Ureter (tissue), 1 donor: ENCODE measurements at places on chromosomes 16 and 17. TPM values are rescaled to one million over a fixed set of nuclear protein-coding genes. Genes with fewer than 3 reads are reported as not detected.
A peak's percentile ranks its signal among the peaks of the same experiment; 100 is the strongest.

DNA sequence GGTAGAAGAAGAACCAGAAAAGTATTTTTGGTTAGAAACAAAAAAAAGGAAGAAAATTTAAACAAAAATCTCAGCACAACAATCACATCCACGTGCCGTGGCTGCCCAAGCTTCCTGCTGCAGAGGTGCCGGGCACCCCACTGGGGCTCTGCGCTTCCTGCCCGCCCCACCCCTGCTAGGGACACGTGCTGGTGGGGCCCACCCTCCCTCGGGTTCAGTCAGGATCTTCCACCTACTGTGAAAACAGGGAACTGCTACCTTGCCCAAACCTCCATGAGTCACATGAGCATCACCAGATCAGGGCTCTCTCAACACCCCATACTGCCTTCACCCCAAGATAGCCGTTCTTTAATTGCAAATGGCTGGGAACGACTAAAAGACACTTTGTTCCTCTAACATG lies 24.4 kb upstream of the CYTH1 start:
- no peak for DNase-seq

- DNase-seq = peak; percentile 91
Measured at GRCh38 chr16:85491798-85492294, 121.3 kb upstream of the GSE1 start.

Gene CYB5D1
- 15.7 TPM for total RNA-seq

DNA sequence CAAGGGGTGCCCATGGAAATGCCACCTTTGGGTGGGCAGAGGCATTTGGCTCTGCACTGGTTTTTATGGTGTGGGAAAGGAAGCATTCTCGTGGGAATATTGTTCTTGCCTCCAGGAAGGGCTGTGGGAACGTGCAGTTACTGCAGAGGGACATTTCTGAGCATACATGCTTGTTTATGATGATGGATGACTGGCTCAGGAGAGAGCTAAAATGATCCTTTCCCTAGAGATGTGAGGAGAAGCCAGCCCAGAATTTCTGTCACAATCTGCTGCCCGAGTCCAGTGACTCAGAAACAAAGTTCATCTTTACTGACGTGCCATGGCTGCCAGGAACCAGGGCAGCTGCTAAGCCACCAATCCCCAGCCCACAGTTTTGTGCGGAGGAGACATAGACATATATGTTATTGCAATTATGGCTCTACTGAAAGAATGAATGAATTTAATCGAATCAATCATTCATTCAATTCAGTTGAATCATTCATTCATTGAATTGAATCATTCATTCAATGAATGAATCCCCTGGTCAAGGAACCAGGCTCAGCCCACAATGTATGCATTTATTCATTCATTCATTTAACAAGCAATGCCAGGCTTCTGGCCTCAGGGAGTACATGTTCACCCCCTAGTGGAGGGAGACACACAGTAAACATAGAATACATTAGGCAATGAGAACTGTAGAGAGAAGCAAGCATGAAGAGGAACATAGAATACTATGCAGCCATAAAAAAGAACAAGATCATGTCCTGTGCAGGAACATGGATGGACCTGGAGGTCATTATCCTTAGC lies 414.4 kb upstream of the HSBP1 start:
- DNase-seq = no peak

GRCh38 chr16:725041-725376 lies 1.2 kb downstream of the CCDC78 start:
- no peak for DNase-seq

GRCh38 chr17:43940630-43941029 lies 1.6 kb downstream of the PPY start:
- DNase-seq = no peak

- no peak for DNase-seq
Measured at GRCh38 chr17:80613732-80614071, 69.1 kb downstream of the RPTOR start.
